NCI-H748 treated with DMSO at 0.1 percent for 48 hours (cell line): ENCODE measurements at places on chromosomes 12 and 14.

DNA sequence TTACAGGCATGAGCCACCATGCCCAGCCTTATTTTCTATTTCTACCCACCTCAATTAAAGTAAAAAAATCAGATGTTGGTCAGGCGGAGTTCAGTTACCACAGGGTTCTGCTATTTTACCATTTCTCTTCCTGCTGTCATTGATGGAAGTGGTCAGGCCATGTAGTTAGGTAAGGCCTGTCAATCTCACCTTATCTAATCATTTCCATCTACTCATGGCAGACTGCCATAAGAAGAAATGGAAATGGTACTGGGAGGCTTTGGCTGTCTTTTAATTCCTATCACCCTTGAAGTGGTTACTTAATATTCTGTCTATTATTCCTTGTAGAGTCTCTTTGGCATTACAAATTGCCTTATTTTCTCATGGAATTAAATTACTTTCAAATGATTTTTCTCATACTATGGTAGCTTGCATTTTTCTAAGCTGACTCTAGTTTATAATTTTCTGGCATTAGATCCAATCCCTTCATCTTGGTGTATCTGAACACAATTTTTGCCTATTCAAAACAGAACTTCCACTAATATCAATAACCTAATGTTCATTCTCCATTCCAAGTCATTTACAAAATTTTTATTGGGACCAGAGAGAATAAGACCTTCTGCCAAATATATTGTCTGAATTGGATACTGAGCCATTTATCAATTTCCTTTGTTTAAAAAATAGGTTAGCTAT is 198.7 kb downstream of the DACT1 start:
- no peak for DNase-seq

DNA sequence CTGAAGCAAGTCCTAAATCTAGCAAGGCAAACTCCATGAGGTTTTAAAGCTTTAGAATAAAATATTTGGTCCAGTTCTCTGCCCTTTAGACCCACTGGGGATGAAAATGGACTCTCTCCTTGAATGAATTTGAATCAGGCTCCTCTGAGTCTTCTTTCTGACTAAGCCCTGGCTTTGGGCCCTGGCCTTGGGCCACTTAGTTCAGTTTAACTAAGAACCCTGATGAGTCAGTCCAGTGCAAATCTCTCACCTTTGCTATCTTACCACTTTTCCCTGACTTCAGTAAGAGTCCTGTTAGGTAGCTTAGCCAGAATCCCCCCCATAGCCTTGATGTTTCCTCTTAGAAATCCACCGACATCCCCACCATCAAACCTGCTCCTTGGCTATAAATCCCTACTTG is 427.5 kb downstream of the SNAPC1 start:
- DNase-seq, result no peak

- no peak for DNase-seq
Measured at GRCh38 chr12:9343731-9344130, 135.5 kb upstream of the PZP start.

DNA sequence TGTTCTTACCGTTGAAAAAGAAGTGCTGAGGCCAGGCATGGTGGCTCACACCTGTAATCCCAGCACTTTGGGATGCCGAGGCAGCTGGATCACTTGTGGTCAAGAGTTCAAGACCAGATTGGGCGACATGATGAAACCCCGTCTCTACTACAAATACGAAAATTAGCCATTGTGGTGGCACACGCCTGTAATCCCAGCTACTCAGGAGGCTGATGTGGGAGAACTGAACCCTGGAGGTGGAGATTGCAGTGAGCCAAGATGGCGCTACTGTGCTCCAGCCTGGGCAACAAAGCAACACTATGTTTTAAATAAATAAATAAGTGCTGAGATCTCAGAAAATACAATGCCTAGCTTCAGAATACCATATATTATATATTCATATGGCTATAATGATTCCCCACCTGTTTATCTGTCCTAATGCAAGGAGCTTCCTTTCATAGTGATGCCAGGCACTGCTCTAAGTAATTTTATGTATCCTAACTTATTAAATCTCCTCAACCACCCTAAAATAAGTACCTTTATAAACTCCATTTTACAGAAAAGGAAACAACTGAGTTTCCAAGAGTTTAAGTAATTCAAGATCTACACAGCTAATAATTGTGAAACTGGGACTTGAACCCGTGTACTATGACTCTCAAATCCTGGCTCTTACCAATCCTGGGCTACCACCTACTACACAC is 7.3 kb downstream of the PHLDA1 start:
- no peak for DNase-seq

DNA sequence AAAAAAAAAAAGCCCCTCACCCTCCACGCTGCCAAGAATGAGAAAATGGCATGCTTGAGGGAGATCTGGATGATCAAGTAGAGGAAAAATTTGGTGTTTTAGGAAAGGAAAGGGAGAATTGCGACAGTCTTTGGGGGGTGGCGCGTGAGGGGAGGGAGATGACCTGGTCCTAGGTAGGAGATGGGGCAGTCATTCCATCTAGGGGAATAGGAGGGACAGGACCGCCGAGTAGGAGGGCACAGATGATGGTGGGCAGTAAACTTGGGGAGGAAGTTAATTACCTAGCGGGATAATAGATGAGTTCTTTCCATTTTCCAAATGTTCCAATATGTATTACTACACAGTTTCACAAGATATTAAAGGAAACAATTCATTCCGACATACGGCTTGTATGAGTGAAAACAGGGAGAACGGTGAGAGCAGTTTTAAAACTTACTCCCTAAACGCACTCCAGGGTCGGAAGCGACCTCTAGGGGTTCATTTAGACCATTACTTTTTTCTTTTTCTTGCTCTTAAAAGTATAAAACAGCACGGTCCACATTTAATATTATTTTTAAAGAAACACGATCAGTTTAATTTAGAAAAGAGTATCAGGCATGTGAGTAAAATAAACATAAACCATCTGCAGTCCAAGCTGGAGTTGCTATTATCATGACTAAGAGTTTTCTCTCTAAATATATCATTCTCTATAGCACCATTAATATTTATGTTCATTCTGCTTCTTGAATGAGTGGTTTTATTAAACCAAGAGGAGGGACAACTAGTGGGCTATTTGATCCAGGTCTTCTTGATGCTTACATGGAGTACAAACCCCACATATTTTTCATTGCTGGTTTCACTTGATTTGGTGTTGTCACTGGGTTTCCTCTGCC is 3.0 kb upstream of the FNTB start:
- DNase-seq, result peak; percentile 55

DNA sequence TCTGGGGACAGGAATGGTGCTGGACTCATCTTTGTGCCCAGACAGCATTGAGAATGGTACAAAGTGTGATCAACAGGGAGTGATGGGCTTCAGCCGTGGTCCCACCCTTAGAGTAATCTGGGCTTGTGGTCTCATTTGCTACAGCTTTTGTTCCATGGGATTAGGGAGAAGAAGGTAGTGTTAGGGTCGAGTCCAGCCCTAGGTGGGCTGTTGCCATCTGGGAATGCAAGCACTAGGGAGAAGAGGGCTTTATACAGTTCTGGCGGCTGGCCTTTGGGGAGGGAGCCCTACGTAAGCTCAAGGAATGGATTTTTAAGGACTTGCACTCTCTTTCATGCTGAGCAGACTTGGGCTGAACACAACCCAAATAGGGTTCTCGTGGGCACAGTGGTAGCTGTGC is 4.9 kb downstream of the PLEKHG3 start:
- no peak for DNase-seq

DNA sequence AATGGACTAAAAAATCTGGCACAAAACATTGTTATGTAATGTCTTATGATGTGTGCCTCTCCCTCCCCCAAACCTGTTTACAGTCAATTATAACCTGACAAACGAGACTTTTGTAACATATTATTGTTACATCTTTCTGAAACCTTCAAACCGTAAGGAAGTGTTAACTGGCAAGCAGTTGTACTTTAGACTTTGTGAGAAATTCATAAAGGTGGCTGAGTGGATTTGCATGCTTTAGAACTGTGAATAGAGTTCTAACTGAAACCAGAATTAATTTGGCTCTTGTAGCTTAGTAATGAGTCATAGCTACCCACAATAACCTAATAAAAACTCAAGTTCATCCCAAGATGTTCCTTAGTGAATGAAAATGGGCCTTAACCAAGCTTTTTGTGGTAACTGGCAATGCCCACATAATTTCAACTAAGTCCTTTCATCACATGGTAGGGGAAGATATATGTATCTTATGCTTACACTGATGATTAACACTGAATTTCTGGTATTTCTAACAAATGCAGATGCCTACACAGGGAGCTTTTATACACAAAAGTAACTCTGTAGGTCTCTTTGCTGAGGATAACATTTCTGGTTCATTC is 29.7 kb downstream of the RAD9B start:
- no peak for DNase-seq

- DNase-seq, result no peak
Measured at GRCh38 chr12:49900371-49900770, 3.3 kb downstream of the FAIM2 start.
